Stimulated activated CD8-positive, alpha-beta memory T cell treated with anti-CD3 and anti-CD28 coated beads, Interleukin-7, amount 100 ng/mL, for 4 hours (primary cell): ENCODE measurements at places on chromosomes 6 and 20.

DNA sequence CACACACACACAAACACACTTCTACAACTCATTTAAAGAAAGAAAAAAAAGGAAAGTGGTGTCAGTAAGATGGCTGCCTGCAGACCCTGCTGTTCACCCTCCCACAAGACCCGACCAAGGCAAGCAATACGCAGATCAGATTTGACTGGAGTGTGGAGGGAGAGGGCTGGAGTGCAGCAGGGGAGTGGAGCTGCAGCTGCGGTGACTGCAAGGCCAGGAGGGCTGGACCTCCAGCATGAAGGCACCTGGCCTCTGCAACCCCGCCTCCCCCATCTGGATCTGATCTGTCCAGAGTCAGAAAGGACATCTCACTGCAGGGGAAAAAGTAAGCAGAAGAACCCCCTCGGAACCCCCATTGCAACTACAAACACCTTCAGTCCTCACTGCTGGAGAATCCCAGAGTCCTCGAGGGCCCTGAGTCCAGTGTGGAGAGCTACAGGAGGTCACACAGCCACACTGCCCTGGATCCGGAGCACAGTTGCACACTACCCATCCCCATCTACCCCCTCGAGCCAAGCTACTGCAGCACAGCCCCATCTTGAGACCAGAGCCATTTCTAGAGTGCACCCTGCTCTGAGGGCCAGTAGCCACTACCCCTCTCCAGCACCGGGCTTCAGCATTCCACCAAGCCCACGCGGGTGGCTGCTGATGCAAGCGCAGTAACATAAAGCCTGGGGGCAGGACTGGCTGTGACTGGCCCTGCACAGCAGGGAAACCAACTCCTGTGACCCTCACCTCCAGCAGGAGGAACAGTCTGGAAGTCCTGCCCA, 41.9 kb upstream of the SRSF6 start:
- no peak for DNase-seq

- DNase-seq: no peak
Measured at GRCh38 chr20:31974951-31975487, 7.1 kb downstream of the XKR7 start.

DNA sequence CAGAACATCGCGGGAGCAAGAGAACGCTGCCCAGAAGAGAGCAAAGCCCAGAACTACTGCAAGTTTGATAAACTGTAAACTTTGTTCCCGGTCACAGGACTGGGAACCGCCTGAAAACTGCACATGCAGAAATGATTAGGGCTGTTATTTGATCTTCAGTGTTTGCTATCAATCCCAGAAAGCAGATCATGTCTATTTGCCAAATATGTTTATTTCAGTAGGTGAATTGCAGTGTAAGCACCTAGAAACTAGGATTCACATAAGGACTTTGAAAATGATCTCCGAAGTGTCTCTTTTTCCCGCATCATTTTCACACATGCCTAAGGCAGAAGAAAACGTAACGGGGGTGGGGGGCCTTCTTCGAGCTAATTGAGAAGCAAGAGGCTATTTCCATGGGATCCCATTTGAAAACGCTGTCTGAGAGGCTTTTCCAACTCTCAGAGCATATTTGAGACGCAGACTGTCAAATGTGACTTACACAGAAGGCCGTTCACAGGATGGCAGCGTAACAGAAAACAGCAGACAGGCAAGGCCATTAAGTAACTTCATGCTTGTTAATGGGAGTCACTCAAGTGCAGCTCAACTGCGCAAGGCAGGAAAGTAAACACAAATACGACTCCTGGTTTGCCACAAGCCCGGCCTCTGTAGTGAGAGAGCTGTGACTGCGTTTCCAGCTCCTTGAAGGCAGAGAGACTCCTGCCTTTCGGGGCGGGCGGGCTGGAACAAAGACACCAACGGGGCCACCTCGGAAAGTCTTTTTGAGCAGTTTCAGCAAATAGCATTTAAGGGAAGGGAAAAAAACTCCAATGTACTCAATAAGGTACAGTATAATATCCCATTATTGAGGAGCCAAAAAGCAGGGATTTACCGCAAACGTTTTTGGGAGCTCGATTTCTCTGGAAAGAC, 144.7 kb upstream of the ZNF217 start:
- DNase-seq: no peak

DNA sequence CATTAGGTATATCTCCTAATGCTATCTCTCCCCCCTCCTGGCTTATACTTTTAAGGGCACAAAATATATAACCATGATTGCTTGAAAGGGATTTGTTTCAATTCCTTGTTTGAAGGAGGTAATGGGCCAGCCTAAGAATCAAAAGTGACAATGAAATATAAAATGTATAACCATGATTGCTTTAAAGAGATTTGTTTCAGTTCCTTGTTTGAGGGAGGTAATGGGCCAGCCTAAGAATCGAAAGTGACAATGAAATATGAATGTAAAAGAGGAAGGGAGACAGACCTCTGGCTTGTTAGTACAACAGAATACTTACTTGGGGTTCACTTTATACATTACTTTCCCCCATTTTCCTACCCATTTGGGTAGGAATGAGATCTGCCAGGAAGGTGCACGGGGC, 55.5 kb downstream of the FOXC1 start:
- DNase-seq: no peak

DNA sequence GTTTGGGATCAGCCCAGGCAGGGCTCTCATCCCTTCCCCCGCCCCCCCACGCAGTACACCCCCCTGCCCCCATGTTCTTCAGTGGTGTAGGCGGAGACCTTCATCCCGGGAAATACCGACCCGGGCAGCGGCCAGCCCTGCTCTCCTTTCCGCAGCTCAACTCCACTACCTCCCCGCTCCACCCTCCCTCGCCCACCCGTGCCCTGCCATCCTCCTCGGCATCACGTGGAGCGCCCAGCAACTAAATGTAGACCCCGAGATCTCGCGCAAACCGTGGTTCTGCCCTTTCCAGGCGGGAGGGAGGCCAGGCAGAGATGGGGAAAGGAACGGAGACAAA, 1932.2 kb upstream of the DEFB115 start:
- DNase-seq: no peak

GRCh38 chr6:82143041-82143481, 104.5 kb downstream of the IBTK start:
- no peak for DNase-seq

GRCh38 chr6:52727908-52728307, 35.4 kb downstream of the GSTA2 start:
- no peak for DNase-seq

GRCh38 chr6:157653521-157653920, 169.5 kb upstream of the SNX9 start:
- no peak for DNase-seq

DNA sequence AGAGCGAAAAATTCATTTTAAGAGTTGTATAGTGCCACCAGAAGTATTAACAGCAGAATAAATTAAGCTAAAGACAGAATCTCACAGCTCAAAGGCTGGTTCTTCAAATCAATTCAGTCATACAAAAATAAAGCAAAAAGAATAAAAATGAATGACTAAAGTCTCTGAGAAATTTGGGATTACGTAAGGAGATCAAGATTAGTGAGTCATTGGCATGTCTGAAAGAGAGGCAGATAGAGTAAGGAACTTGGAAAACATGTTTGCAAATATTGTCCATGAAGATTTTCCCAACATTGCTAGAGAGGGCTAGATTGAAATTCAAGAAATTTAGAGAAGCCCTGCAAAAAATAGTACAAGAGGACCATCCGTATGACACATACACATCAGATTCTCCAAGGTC, 1413.9 kb upstream of the ADGRB3 start:
- DNase-seq: no peak

DNA sequence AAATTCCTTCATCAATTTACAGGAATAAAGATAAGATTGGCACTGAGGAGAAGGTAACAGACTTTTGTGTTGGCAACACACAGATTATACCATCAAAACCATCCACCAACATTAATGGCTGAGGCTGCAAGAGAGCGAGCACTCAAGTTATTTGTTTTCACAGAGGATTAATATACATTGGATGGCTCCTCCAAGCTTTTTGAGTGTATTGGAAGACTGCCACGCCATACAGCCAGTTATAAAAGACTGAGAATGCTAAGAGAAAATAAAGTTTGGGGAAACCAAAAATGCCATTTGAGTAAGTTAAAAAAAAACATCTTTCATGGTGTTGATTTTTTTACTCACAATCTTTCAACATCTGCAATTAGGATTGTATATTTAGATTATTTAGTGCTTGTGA, 973.8 kb upstream of the SLC35B3 start:
- no peak for DNase-seq

DNA sequence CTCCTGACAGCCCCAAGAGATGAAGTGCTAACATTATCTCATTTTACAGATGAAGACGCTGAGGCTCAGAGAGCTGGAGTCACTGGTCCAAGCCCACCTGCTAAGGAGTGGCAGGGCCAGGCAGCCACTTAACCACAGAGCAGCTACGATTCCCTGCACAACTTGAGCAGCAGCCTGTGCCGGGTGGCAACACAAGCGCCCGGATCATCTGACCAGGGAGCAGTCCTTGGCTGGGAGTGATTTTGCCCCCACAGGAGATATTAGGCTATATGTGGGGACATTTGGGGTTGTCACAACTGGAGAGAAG, 93.2 kb upstream of the PTPN1 start:
- no peak for DNase-seq

DNA sequence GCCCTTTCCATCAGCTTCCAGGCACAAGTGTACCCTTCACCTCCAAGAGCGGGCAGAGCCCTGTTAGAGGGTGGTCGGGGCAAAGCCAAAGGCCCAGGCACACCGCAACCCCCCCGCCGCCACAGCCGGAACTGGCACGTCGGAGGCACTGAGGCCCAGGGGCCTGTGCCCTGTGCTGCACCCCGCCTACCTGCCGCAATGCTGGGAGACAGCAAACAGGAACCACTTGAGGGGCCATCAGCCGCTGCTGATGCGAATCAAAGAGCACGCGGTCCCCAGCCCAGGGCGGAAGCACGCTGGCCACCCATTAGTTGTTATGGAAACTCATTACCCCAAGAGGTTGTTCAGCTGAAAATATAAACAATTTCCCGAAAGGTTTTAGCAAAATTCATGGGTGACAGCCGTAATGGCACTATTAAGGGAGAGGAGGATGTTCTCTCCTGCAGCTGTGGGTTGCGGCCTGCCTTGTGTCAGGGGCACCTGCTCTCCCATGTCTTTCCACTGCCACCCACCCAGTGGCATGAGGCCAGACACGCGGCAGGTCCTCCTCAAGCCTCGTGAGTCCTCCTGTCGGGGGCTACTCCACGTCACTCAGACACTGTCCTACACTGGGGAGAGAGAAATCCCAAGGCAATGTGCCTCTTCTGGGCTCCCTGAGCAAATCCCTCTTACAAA, 65.3 kb downstream of the EDN3 start:
- no peak for DNase-seq

GRCh38 chr6:153140299-153140698, 9.2 kb upstream of the RGS17 start:
- DNase-seq: no peak

DNA sequence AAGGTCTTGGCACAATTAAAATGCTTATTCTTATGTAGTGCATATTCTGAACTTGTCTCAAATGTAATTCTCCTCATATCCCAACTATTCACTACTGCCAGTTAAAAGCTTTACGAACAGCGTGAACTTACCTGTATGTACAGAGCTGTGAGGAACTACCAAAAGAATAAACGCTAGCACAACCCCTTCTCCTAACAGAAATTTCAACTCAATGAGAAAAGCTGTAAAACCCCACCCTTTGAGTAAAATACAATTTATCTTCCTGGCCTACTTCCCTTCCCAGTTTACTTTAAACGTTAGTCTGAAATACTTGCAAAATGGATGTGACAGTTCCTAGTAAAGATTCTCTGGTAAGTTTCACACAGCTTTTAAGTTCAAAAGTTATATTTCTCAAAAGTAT, 165.5 kb upstream of the SHLD1 start:
- DNase-seq: no peak
